ENCODE measurements at places on chromosomes 2 and 18.

GRCh38 chr18:24875777-24876176 lies 415.3 kb downstream of the HRH4 start:
- no peak for DNase-seq

DNA sequence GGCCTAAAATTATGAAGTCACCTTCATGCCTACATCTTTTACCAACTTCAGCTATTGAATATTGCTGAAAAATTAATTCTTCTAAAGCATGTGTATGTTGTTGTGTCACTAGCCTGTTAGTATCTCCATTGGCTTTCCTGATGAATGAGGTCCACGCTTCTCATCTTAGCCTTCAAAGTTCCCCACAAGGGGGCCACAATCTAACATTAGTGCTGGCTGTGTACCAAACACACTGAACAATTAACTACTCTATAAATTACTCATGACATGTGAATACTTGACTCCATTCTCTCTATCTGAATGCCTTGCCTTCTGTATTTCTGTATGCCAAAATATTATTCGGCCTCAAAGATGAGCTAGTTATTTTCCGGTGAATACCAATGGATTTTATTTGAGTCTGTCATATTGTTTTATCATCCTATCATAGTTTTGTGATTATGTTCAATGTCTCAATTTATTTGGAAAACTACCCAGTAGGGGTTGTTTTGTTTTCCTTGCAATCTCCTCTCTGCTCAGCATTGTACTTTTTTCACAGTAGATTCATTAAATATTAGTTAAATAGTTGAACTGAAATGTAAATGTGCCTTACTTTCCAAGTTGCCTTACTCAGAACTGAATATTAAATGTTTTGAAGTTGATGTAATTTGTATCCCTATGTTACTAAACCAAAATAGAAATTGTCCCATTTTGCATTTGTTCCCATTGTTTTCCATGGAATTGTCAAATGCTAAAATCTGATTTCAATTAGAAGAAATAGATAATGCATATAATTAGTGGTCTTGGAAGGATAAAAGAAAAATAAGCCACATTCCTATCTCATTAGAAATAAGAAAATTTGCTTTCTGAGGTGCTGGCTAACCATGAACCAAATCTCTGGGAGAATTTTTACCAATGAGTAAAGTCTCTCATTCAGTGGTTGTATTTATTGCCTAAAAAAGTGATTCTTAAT lies 208.4 kb upstream of the COL3A1 start:
- DNase-seq = no peak

- no peak for DNase-seq
Measured at GRCh38 chr2:234989183-234989701, 37.4 kb downstream of the SH3BP4 start.

DNA sequence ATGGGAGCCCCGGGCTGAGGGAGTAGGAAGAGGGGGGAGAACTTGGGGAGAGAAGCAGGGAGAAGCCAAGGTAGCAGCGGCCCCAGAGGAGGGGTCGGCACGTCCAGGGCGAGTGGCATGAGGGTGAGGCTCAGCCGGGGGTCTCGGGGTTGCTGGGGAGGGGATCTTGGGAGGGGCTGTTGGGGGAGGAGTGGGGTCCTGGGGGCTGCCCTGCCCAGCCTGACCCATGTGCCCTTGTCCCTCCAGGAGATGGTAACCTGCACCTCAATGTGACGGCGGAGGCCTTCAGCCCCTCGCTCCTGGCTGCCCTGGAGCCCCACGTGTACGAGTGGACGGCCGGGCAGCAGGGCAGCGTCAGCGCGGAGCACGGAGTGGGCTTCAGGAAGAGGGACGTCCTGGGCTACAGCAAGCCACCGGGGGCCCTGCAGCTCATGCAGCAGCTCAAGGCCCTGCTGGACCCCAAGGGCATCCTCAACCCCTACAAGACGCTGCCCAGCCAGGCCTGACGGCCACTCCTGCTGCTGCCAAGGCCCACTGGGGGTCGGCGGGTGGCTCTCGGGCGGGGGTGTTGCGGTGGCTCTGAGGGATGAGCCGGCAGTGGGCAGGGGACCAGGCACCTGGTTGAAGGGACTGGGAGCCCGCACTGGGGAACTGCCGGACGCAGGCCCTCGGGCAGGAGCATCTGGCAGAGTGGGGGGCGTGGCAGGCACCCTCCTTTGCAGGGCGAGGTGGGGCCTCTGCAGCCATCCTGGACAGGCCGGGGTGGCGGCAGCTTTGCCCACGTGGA lies 9.0 kb upstream of the GAL3ST2 start:
- no peak for DNase-seq

- no peak for DNase-seq
Measured at GRCh38 chr2:24164416-24164973, 10.4 kb upstream of the FAM228A start.

- DNase-seq = no peak
Measured at GRCh38 chr2:12391116-12391515, 325.6 kb upstream of the TRIB2 start.

DNA sequence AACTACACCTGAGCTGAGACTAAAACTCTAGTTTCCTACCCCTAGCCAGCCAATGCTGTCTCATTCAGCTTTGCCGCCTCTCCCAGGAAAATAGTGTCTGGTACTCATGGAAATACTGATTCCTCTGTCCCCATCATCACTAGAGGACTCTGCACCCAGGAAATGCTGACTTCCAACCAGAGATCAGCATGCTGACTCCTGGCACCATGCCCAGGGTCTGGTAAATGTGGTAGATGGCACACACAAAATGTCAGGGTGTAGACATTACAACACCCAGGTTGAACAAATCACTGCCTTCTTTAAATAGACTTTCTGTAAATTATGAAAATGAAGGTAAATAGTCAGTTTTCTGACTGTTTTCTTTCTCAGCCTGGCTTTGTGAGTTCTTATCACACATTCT lies 307.3 kb upstream of the CHAC2 start:
- no peak for DNase-seq

DNA sequence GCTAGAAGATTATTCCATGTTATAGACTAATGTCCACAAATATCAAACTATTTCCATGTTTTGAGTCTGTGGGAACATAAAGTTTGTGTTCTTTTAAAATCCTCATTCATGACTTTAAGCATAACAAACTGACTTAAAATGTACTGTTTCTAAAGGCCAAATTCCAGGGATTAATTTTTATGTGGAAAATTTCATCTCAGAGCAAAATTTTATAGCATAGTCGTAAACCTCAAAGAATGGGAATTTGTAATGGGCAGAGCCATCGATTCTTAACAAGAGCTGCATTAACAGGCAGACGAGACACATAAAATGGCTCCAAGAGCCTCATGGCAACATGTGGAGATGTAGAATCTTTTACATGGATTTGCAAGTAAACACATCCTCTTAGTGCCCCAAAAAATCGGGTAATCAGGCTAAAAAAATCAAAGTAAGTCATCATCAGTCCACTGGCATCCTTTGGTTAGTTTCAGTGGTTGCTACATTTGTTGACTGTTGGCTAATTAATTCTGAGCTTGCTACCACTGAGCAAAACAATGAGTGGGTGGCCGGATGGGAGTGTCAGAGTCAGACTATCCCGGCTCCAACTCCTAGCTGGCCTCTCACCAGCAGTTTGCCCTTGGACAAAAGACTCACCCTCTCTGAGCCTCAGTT lies 119.6 kb downstream of the FAM210A start:
- DNase-seq = no peak

- DNase-seq = no peak
Measured at GRCh38 chr18:48011926-48012465, 81.5 kb upstream of the SMAD2 start.

GRCh38 chr2:96811917-96812316 lies 4.2 kb upstream of the CNNM3 start:
- DNase-seq = no peak

DNA sequence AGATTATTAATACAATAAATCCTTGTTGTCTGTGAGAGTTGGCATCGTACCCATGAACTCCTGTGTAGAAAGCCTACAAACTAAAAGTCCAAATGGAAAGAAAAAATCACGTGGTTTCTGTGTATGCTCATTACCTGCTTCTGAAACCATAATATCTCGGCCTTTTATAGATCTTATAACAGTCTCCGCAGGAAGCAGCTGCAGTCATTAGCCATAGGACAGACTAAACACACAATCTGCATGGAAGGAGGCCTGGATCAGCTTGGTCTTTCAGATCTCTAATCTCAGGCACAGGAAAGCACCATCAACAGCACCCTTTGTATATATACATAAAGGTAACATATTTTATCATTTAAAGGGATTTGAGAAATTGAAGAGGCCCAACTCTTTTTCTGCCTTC lies 508.9 kb upstream of the TCF4 start:
- no peak for DNase-seq

DNA sequence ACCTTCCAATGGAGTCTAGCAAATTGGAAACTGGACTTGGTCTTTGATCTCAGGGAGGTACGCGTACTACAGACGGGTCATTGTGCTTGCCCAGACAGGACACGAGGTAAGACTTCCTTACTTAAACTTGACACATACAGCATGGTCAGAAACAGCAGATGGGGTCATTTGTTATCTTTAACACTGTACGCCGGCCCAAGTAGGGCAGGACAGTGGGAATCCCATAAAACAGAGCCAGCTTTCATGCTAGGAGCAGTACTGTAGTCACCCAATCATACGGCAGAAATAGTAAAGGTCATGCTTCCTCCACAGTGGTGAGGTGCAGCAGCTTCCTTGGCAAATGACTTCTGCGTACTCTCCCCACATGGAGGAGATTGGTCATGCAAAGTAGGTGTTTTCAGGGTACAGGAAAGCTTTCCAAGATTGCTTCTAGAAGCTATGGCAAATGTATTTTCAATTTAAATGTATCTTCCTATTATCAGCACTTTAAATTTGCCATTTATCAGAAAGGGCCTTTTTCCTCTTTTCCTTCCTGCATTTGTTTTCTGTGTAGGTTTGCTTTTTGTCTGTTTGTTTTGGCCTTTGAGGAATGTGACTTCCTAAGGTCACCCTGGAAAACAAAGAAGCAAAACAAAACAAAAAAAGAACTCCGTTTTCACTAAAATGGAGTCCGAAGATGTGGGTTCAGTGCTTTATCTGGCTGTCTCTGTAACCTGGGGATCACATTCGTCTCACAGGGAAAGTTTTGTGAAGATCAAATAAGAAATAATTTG lies 74.0 kb upstream of the DSG1 start:
- DNase-seq = no peak

GRCh38 chr2:112910219-112910618 lies 746 bp upstream of the IL37 start:
- no peak for DNase-seq

- DNase-seq = no peak
Measured at GRCh38 chr2:119455066-119455718, 23.5 kb downstream of the TMEM37 start.

GRCh38 chr2:49241991-49242390 lies 87.7 kb upstream of the FSHR start:
- DNase-seq = no peak

- DNase-seq = no peak
Measured at GRCh38 chr2:99878581-99879350, 263.6 kb downstream of the AFF3 start.

DNA sequence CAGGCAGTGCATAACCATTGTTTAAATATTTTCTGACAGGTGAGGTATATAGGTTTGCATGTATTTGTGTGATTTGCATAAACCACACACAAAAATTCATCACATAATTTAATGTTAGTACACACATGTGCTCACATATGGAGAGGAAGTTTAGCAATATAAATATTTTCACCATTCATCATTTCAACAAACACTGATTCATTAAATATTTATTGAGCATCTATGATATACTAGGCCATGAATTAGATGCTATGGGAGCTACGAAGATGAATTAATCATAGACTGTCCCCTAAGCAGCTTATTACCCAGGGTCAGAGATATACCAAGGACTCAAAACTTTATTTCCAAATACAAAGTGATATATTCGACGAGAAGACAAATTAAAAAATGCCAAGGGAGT lies 311.6 kb upstream of the PIK3C3 start:
- no peak for DNase-seq

DNA sequence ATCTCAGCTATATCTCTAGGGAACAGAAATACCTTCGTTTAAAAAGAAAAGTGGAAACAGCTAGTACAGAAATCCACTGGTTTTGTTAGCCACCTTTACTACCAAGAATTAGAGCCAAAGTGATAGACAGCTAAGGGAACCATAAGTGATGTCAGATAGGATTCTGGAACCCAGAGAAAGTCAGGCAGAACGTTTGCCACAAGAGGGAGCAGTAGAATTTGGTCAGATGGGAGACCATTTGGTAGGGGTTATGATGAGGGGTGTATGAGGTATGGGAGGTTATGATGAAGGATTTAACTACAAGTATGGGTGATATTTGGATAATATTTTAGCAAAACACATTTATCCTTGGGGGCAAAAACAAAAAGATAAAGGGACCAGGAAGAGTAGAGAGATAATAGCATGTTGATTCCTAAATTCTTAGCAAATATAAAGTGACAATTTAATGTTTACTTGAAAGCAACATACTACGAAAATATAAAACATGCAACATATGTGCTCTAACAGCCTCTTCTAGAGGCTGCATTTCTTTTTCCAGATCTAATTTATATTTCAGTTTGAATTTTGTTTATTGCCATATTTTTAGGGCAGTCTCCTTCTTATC lies 3.3 kb downstream of the SLC8A1 start:
- no peak for DNase-seq

GRCh38 chr18:47215554-47216138 lies 35.8 kb downstream of the SKOR2 start:
- DNase-seq = no peak

DNA sequence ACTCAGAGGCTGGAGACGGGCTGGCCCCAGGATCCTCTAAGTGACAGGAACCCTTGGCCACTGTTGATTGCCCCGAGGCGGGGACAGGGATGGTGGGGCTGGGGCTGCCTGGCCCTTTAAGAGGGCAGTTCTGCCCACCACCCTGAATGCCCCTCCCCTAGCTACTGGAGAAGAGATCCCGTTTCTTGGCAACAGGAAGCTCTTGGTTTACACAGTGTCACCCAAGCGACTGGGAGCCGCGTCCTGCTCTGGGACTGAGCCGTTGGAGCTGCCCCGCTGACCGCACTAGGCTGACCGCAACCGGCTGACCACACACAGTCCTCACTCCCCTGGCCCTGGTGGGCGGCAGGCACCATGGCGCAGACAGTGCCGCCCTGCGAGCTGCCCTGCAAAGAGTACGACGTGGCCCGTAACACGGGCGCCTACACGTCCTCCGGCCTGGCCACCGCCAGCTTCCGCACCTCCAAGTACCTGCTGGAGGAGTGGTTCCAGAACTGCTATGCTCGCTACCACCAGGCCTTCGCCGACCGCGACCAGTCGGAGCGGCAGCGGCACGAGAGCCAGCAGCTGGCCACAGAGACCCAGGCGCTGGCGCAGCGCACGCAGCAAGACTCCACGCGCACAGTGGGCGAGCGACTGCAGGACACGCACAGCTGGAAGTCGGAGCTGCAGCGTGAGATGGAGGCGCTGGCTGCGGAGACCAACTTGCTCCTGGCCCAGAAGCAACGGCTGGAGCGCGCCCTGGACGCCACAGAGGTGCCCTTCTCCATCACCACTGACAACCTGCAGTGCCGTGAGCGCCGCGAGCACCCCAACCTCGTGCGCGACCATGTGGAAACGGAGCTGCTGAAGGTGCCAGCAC lies at the start of gene TEKT4:
Gene TEKT4 (plus strand): TSS at position 205 of the 862 bp plus-strand sequence. CDS start 150 bp downstream, at position 355.
- no peak for DNase-seq

- DNase-seq = no peak
Measured at GRCh38 chr2:221572821-221573429, 821 bp upstream of the EPHA4 start.
